ENCODE measurements at places on chromosomes 13 and 19. TPM values are rescaled to one million over a fixed set of nuclear protein-coding genes. Genes with fewer than 3 reads are reported as not detected.
A peak's percentile ranks its signal among the peaks of the same experiment; 100 is the strongest.

KDELR1 gene
- total RNA-seq, result 46.5 TPM

DNA sequence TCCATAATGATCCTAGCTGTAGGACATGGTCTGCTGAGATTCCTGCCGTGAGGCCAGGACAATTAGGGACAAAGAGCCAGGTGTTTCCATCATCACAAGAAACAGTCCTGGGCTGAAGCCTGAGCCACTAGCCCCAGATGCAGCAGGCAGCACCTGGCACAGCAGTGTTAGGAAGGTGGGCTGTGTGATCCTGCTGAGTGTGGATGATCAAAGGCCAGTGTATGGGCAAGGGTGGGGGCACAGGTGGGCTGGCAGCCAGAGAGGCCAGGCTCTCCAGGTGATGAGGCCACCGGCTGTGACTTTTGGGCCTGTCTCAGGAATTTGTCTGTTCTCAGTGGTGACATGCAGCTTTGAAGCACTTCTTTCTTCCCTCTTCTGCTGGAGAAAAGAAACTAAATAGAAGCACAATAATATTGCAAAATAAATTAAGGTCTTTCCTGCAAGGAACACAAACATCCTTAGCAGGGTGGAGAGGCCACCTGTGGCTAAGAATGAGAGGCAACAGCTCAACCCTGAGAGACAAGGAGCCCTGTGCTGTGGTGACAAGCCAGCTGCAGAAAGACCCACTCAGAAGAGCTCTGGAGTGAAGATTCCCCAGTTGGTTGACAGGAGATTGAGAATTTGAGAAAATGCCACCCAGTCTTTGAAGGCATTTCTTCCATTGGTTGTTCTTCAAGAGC is 127.6 kb downstream of the KATNAL1 start:
- no peak for DNase-seq

KLK15 gene
- total RNA-seq, result not detected

GRCh38 chr19:27765912-27766725 is 1446.8 kb downstream of the UQCRFS1 start:
- no peak for DNase-seq

GRCh38 chr13:23724196-23724970 is 154.2 kb downstream of the TNFRSF19 start:
- DNase-seq, result no peak

ZNF560 gene
- 0.49 TPM for total RNA-seq

JAK3 gene
- 3.4 TPM for total RNA-seq

DNA sequence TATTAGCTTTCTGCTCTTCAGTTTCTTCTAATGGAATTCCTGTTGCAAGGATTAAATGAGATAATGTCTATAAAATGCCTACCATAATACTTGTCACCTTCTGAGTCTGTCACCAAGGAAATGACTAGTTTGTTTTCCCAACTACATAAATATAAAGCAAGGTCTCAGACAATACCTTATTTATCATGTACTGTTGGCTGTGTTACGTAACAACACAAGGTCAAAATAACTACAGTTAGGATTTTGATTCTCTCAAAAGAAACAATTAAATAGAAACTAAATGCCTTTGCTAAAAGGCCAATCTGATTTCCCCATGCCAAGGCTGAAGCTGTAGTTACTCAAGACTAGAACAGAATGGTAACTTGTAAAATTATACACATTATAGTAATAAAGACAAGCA is 134.5 kb downstream of the PCDH9 start:
- no peak for DNase-seq

DNA sequence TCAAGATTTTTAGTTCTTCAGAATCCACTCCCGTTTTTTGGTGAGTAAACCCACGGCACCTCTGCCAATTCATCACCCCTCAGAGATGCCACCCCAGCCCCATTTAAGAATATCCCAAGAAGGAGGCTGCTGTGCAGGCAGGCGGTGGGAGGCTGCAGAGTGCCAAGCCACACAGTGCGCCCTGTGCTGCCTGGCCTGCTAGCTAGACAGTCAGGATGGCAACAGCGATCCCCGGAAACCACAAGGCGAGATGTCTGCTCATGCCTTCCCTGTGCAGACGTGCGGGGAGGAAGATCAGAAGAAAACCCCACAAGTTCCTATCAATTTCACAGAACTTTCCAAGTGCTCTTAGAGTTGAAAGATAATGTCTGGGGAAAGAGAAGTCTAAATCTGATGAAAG is 64.8 kb upstream of the GPR183 start:
- no peak for DNase-seq

ZNF441 gene
- total RNA-seq, result 19.5 TPM

GRCh38 chr13:74575729-74576125 is 441.5 kb upstream of the KLF12 start:
- DNase-seq, result peak; percentile 85

DNA sequence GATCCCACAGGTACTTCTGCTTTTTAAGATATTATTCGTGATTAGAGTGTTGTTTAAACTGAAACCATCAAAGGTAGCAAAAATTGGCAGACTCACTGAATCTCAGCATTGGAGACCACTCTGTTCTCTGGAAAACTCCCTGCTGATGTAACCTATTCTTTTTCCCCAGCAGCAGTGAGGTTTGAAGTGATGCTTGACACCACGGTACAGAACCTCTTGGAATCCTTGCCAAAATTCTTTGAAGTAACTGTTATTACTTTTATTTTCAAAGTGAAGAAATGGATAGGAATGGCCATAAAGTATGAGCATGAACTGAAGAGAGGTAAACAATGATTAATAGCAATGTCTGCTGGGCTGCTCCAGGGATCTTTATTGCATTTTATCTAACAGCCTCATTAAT is 66.4 kb upstream of the KL start:
- no peak for DNase-seq

ANKRD24 gene
- 0.79 TPM for total RNA-seq

DNA sequence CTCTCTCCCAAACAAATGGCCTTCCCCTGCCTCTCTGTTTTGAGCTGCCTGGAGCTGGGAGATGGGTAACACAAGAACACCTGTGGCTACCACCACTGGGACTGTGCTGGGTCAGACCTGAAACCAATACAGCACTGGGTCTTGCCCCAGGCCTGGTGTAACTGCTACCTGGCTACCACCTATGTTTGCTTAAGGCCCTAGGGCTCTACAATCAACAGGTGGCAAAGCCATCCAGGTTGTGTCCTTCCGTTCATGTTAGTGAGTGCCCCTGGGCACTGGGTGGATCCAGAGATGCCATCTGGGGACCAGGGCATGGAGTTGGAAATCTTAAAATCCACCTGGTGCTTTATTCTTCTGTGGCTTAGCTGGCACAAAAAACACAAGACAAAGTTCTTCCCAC is 18.9 kb upstream of the LMO7 start:
- no peak for DNase-seq

DNA sequence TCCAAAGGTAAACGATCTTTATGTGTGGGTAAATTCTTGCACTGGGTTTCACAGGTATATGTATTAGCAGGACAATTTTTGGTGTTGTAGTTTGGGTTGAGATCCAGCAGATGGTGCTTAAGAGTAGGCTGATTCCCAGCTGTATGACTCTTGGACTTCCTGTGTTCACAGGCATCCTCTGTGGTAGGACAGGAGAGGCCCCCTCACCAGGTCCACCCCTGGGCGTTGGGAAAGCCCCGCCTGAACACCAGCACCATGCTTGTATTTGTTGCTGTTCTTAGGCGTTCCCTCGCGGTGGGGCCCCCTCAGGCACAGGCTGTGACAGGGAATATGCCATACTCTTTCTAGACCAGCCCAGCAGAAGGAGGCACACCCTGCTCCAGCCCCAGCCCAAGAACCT is 49.5 kb upstream of the PCDH17 start:
- DNase-seq, result no peak

- no peak for DNase-seq
These were observed 24.2 kb downstream of the ZNF829 start for GRCh38 chr19:36891768-36892357.

DNA sequence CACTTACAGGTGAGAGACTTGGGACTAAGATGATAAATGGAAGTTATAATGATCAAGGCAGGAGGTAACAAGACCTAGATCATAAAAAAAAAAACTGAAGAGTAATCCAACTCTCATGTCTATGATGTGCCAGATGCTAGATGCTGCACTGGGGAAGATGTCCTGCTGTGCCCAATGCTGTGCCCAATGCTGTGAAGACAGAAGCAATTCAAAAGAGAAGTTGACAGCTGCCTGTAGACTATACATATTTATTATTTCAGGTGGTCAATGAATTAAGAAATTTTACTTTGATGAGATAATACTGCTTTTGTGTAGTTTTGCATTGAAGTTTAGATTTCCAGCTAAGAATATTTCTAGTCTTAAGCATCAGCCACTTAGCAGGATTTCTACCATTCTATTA is 21.5 kb downstream of the VWA8 start:
- no peak for DNase-seq

- no peak for DNase-seq
These were observed 1.0 kb upstream of the RPS5 start for GRCh38 chr19:58385891-58386575.

GRCh38 chr13:80436571-80437169 is 95.7 kb upstream of the SPRY2 start:
- DNase-seq, result peak; percentile 93

GRCh38 chr19:53424968-53425597 is 6.7 kb upstream of the ZNF761 start:
- DNase-seq, result peak; percentile 37

ZNF578 gene
- 3.4 TPM for total RNA-seq

SPATA13 gene
- total RNA-seq, result 7.1 TPM

- no peak for DNase-seq
These were observed 11.6 kb upstream of the UQCR11 start for GRCh38 chr19:1616875-1617274.

DNA sequence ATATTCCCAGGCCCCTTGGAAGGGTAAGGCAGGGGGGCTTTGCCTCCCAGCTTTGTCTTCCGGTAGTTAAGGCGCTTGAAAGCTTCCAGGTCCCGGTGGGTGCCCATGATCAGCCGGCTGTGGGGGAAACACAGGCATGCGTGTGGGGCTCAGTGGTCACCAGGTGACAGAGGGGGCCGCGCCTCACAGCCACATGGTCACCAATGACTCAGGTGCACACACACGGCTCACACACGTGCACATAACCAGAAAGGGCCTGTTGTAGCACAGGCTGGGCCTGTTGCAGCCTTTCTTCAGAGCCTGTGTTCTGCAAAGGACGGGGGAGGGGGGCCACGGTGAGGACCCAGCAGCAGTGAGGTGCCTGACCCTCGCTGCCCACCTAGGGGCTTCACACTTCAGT is 5.9 kb downstream of the NANOS3 start:
- no peak for DNase-seq

- DNase-seq, result no peak
These were observed 56.1 kb upstream of the SERPINE3 start for GRCh38 chr13:51283371-51283770.

TPTE2 gene
- total RNA-seq, result not detected

DNA sequence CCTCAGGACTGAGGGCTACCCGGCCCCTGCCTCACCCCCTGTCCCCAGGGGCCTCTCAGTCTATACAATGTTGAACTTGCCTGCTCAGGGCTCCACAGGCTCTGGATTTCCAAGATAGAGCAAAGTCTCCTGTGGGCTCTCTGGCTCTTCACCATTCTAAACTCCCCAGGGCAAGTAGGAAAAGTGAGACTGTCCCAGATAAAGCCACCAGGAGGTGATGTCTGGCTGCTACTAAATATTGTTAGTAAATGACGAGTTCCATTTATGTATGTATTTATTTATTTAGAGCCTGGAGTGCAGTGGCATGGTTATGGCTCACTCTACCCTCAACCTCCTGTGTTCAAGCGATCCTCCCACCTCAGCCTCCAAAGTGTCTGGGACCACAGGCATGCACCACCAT is 73.6 kb upstream of the SIAH3 start:
- DNase-seq, result no peak

ADGRE3 gene
- 1.2 TPM for total RNA-seq

- DNase-seq, result no peak
These were observed 74.7 kb downstream of the KLF5 start for GRCh38 chr13:73133531-73133930.

- no peak for DNase-seq
These were observed 23.3 kb downstream of the SAMD4B start for GRCh38 chr19:39365531-39365930.

DNA sequence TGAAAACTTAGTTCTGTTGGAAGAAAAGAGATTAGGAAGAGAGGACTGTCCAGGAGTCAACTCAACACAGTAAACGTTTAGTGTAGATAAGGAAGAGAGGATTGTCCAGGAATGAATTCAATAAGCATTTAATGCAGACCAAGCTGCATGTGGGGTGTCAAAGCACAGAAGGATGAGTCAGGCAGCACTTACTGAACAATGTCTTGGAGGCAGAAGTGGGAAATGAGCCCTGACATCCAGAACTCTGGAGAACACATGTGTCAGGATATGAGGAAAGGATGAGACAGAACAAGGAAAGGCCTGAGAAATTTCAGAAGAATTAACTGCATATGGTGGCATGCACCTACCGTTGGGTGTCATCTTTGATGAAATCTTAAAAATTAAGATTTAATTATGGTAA is 429.2 kb upstream of the HTR2A start:
- peak; percentile 39 for DNase-seq

TNFSF9 gene
- total RNA-seq, result 0.69 TPM

DNA sequence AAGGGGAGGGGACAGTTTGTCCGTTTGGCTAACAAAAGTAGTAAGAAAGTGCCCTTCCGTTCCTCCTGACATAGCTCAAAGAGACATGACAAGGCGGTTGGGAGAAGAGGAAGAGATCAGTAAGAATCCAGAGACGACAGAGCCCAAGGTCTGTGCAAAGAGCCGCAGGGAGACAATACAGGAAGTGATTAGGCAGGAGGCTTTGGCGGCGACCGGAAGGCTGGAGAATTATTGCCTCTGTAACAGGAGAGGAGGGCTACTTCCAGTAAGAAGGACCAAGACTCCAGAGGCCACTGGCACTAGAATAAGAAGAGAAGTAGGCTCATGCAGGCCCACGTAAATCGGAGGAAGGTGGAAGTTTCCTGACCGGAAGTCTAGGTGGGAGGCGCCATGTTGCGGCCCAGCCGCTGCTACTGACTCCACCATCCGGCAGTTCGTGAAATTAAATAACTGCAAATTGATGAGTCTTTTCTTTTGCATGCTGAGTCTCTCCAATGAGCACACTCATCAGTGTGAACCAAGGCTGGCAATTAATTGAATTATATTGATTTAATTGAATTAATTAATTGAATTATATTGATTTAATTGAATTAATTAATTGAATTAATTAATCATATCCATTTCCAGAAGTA is 9.9 kb downstream of the RFX2 start:
- no peak for DNase-seq

NOTCH3 gene
- total RNA-seq, result 69.0 TPM

SIGLECL1 gene
- total RNA-seq, result not detected

ZNF793 gene
- total RNA-seq, result 7.7 TPM

C5AR1 gene
- total RNA-seq, result 3.3 TPM

GRCh38 chr19:14558370-14559066 is 13.3 kb downstream of the NDUFB7 start:
- no peak for DNase-seq

GRCh38 chr19:13430790-13431582 is 75.3 kb downstream of the CACNA1A start:
- DNase-seq, result no peak

GRCh38 chr13:93368296-93368695 is 141.7 kb downstream of the GPC6 start:
- DNase-seq, result no peak

- no peak for DNase-seq
These were observed 24.9 kb upstream of the DPP9 start for GRCh38 chr19:4748589-4748988.

Measured in skin of body (tissue), 3 donors.